ENCODE measurements at places on chromosomes 13 and 19. TPM values are rescaled to one million over a fixed set of nuclear protein-coding genes. Genes with fewer than 3 reads are reported as not detected.

STARD13 gene
- 21.4 TPM for polyA plus RNA-seq

CABP5 gene
- polyA plus RNA-seq, result not detected

FAM98C gene
- 10.4 TPM for polyA plus RNA-seq

ZSWIM9 gene
- 8.5 TPM for polyA plus RNA-seq

LDLR gene
- 25.1 TPM for polyA plus RNA-seq

PPM1N gene
- polyA plus RNA-seq, result 0.09 TPM

TLE2 gene
- 39.6 TPM for polyA plus RNA-seq

PEX11G gene
- 6.0 TPM for polyA plus RNA-seq

PNMA8B gene
- polyA plus RNA-seq, result 3.2 TPM

CEACAM7 gene
- polyA plus RNA-seq, result not detected

OSCAR gene
- 0.42 TPM for polyA plus RNA-seq

ZNF808 gene
- polyA plus RNA-seq, result 9.4 TPM

FGF21 gene
- not detected for polyA plus RNA-seq

SLC10A2 gene
- polyA plus RNA-seq, result 0.58 TPM

OVOL3 gene
- not detected for polyA plus RNA-seq
